GM19239 (cell line): ENCODE measurements at places on chromosomes 5 and 9.

GRCh38 chr5:34743878-34744277 is 87.8 kb downstream of the RAI14 start:
- DNase-seq, result no peak

GRCh38 chr5:1793966-1794900 is 5.4 kb downstream of the MRPL36 start:
- no peak for DNase-seq

- DNase-seq, result no peak
Observed at GRCh38 chr9:126173401-126173800, 153.2 kb upstream of the MVB12B start.

GRCh38 chr5:75006865-75007822 is 45.2 kb downstream of the GCNT4 start:
- DNase-seq, result no peak

GRCh38 chr5:133294380-133294779 is 242.6 kb downstream of the HSPA4 start:
- DNase-seq, result no peak

DNA sequence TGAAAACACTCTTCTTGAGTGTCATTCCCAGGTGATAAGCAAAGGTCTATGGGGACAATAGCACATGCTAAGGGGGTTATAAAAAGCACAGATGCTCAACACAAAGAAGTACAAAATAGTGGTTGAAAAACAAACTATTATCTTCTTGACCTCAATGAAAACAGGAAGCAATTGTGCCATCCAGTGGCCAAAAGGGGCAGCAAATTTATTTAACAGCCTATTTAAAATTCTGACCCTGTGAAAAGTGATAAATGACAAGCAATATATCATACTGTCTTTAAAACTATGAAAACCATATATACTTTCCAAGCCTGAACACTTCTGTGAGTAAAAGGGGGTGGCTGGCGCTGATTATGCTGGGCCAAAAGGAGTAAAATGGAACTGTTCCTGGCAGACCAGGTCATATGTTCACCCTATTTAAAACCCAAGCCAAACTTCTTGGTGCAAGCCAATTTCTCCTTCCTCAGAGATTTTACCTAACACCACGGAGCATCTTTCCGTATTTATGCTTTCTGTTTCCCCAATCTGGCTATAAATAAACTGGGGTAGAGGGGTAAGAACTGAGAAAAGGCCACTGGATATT is 29.7 kb downstream of the TEX10 start:
- DNase-seq, result no peak
